ENCODE measurements at places on chromosomes 3 and 15. TPM values are rescaled to one million over a fixed set of nuclear protein-coding genes. Genes with fewer than 3 reads are reported as not detected.
A peak's percentile ranks its signal among the peaks of the same experiment; 100 is the strongest.

DNA sequence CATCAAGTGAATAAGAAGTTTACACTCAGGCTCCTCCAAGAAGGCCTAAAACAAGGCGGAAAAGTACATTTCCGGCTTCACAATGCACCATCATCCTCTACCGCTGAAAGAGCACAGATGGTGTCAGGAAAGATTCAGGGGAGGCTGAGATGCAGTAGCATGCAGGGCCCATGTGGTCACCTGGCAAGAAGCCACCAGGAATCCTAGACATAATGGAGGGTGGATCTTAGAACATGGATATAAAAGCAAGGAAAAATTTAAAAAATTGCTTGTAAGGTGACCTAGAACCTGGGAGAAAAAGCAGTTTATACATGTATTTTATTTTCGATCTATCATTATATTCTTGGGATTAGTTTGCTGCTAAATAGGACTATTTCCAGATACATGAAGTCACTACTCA lies 21.9 kb upstream of the OTOL1 start:
- no peak for DNase-seq

CCR9 gene
- total RNA-seq = not detected

CTXND1 gene
- not detected for total RNA-seq

- peak; percentile 55 for DNase-seq
Observed at GRCh38 chr3:137105277-137105977, 147.6 kb downstream of the IL20RB start.

DNA sequence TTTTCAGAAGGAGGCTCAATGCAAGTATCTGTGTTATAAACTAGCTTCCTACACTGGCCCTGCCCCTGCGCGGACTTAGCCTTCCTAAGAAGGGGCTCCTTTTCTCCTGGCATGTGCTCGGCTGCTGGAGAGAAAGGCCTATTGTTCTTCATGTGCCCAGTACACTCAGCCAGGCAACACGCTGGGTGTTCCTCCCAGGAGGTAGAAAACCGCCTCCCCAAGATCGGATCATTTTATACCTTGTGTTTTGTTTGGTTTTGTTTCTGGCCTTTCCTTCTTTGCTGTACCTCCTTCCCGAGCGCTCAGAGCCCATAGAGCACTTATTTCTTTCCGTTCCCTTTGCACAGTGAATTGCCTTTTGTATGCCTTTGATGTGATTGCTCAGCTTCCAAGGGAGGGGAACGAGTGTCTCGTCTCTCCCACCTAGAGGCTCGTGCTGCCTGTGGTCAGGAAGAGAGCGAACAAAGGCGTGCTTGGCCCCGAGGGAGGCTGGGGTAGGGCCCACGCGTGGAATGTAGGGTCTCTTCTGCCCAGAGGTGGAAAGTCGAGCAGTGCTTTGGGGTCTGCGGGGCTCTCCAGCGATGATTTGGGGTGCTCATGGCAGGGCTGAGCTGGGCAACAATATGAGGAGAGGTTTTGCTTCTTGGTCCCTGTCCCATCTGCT lies 30.0 kb downstream of the CCNL1 start:
- peak; percentile 65 for DNase-seq

DNA sequence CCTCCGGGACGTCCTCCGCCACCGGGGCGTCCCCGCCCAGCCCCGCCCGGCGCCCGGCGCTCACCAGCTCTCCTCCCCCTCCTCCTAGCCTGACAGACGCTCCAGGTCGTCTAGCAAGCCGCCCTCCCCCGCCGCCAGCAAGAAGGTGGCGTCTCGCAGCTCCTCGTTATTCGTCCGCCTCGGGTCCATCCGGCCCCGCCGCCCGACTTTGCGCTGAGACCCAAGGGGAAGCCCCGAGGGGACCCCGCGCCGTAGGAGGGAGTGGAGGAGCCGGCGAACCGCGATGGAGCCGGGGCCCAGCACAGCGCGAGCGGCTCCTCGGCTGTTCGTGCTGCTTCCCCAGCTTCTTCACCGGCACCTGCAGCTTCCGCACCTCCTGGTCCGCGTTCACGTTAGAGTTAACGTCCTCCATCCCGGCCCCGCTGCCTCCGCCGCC lies 26.3 kb upstream of the MTHFS start:
- peak; percentile 29 for DNase-seq

DNA sequence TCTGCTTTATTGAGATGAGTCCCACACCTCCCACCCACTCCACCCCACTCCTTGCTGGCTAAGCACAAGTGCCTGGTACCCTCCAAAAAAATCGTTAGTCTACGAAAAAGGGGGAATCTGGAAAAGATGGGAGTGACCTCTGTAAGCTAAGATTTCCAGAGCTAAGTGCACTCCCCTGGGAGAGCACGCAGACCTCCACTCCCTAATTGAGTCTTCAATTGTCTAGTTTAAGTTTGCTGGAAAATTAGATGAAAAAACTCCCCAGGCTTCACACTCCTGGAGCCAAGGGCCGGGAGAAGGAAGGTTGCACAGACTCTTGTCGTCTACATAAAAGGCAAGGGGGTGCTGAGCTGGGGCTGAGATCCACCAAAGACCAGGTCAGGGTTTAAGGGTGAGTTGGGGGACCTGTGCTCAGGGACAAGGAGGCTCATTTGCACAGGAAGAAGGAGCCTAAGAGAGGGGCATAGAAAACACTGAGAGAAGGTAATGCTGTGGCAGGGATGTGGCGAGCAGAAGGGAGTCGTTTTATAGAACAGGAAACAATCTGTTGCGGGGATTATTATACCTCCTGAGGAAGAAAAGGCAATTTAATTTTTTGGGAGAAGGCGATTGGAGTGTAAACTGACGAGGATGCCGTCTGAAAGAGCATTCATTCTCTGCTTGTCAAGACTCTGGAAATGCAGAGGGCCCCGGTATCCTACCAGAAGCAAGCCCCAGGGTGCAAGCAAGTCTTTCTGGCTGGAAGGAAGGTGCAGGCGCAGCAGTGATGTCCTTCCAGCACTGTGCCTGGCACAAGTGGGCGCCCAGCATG lies 126.5 kb upstream of the DLG1 start:
- no peak for DNase-seq

DNA sequence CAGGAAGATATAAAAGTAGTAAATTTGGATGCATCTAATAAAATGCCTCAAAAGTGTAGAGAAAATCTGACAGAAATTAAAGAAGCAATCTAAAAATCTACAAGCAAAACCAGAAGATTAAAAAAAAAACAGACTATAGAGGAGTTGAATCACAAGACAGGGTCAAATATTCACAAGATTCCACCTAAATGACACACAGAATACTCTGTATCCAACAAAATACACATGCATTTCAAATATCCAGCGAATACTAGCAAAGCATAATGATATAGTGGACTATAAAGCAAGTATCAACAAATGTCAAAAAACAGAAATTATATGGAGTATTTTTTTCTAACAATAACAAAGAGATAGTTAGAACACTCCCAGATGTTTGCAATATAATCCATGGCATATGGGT lies 20.5 kb upstream of the ACTC1 start:
- DNase-seq = no peak

GRCh38 chr3:41424543-41425300 lies 225.4 kb downstream of the CTNNB1 start:
- peak; percentile 4 for DNase-seq

TGFBR2 gene
- 16.0 TPM for total RNA-seq

- DNase-seq = no peak
Observed at GRCh38 chr3:82081351-82081750, 319.9 kb upstream of the GBE1 start.

PIF1 gene
- 0.51 TPM for total RNA-seq

- DNase-seq = peak; percentile 27
Observed at GRCh38 chr15:60389261-60390077, 8.3 kb downstream of the ANXA2 start.

GRCh38 chr3:190108804-190109203 lies 11.9 kb downstream of the P3H2 start:
- no peak for DNase-seq

DNA sequence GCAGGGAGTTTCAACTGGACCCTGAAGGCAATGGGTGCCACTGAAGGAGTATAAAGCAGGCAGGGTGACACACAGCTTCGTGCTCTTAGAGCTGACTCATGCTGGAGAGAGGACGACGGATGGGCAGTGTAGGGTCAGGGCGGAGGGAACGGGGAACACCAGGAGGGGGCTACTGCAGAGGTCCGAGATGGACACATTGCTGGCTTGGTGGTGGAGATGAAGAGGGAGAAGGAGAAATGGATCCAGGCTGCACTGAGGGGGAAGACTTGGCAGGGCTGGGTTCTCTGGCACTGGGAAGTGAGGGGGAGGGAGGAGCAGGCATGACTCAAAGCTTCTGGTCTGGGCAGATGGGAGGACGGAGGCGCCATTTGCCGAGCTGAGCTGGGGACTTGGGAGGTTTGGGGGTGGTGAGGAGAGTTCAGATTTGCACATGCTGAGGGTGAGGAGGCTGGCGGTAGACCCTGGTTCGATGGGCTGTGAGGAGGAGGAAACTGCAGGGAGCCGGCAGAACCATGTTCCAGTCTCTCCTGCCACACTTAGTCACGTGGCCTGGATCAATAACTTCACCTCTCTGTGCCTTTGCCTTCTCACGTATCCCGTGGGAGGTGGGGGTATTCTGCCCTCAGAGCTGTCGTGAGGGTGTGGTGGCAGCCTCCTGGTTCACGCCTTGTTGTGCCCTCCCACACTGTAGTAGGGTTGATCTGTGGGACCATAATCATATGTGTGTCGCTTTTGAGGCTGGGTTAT lies 4.6 kb upstream of the KCTD6 start:
- peak; percentile 72 for DNase-seq

GRCh38 chr3:112888381-112889085 lies 41.9 kb upstream of the CD200R1L start:
- peak; percentile 10 for DNase-seq

SLC24A5 gene
- total RNA-seq = not detected

GRCh38 chr3:49217688-49218470 lies 46.5 kb downstream of the KLHDC8B start:
- no peak for DNase-seq

- peak; percentile 18 for DNase-seq
Observed at GRCh38 chr3:14847613-14848541, 29.1 kb downstream of the FGD5 start.

GRCh38 chr3:126216416-126216815 lies 36.0 kb upstream of the ALDH1L1 start:
- DNase-seq = peak; percentile 70

DNA sequence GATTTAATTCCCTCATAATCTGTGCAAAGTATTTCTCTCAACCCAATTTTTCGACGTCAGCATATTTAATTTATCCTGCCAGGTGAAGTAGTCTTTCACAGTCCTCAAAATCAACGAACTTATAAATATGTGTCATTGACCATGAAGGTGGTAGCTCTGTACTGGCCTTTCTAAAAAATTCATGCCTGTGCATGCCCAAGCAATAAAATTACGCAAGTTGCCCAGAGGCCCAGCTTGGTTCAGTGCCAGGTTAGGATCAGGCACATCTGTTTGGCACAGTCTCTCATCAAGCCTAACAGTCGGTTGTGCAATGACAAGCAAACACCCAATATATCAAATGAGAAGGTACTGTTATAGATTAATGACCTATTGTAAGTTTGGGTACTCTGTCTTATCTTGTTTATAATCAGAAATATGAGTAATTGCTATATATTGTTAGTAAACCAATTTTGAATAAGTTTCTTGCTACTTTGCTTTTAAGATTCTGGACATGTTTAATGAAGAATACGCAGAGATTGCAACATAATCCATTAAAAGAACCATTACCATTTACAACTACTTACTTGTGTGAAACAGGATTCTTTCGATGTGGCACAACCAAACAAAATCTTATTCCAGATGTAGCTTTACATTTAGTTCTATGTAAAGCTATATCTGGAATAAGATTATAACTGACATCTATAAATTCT lies 159.0 kb upstream of the IL12A start:
- DNase-seq = peak; percentile 99

- no peak for DNase-seq
Observed at GRCh38 chr15:70112074-70112395, 14.3 kb upstream of the TLE3 start.

MESP2 gene
- total RNA-seq = 0.13 TPM

GRCh38 chr3:112682361-112682760 lies 41.4 kb upstream of the CCDC80 start:
- DNase-seq = no peak

RFT1 gene
- 15.5 TPM for total RNA-seq

Data from bronchial epithelial cell (primary cell).